ENCODE measurements at places on chromosomes 5 and 9.

DNA sequence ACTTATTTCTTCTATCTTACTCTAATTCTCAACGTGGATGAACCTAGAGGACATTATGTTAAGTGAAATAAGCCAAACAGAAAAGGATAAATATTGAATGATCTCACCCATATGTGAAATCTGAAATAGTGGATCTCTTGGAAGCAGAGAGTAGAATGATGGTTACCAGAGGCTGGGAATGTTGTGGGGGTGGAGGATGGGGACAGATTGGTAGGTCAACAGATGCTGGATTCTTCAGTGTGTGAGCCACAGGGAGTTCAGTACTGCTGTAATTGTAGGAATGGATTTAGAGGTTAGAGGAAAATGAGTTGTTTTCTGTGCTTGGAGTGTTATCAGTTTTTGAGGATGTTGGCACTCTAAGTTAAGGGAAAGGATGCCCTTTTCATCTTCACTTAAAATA lies 190.6 kb downstream of the FBXL7 start:
- DNase-seq: no peak

GRCh38 chr9:33289936-33290246 lies 425 bp upstream of the NFX1 start:
- no peak for DNase-seq

GRCh38 chr5:149304195-149305078 lies 32.8 kb downstream of the AFAP1L1 start:
- DNase-seq: no peak

DNA sequence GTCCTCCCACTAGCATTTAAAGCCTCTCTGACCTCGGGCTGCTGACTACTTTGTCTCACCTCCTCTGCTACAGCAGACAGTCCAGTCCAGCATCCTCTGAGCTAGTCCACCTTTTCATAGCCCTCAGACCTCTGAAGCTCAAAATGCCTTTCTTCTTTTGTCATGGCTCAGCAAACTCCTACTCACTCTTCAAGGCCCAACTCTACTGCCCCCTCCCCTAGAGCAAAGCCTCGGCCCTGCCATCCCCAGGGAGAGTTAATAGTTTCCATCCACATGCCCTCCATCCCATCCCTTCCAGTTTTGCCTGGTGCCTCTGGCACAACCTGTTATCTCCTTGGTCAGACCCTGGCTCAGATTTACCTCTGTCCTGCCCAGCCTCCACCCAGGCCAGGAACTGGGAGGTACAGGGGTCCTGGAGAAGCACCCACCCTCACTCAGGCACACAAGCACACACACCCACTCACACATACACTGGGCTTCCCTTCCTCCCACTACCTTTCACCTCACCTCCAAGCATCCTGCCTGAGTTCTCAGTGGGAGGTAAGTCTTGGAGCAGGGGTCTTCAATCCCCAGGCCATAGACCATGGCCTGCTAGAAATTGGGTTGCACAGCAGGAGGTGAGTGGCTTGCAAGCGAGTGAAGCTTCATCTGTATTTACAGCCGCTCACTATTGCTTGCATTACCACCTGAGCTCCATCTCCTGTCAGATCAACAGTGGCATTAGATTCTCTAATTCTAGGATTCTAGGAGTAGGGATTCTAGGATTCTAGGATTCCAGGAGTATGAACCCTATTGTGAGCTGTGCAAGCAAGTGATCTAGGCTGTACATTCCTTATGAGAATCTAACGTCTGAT lies 18.1 kb downstream of the PDLIM4 start:
- DNase-seq: no peak

DNA sequence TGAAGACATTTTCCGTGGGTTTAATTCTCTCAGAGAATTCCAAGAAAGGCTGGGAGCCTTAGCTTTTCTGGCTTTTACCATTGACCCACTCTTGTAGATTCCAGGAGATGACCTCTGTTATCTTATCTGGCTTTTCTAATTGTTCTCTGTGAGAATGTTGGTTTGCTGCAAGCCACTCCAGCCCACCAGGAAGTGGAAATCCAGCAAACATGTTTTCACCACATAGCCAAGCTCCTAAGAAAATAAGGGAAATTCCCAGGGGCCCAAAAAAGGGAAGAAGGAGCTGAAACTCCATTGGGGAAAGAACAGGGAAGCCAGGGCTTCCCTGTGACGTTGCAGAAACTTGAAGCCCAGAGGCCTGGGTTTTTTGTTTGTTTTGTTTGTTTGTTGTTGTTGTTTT lies 19.7 kb downstream of the GPR107 start:
- DNase-seq: no peak

- no peak for DNase-seq
Measured at GRCh38 chr9:77488439-77489126, 159.5 kb downstream of the GNA14 start.

GRCh38 chr5:57311921-57312735 lies 138.3 kb downstream of the GPBP1 start:
- no peak for DNase-seq

DNA sequence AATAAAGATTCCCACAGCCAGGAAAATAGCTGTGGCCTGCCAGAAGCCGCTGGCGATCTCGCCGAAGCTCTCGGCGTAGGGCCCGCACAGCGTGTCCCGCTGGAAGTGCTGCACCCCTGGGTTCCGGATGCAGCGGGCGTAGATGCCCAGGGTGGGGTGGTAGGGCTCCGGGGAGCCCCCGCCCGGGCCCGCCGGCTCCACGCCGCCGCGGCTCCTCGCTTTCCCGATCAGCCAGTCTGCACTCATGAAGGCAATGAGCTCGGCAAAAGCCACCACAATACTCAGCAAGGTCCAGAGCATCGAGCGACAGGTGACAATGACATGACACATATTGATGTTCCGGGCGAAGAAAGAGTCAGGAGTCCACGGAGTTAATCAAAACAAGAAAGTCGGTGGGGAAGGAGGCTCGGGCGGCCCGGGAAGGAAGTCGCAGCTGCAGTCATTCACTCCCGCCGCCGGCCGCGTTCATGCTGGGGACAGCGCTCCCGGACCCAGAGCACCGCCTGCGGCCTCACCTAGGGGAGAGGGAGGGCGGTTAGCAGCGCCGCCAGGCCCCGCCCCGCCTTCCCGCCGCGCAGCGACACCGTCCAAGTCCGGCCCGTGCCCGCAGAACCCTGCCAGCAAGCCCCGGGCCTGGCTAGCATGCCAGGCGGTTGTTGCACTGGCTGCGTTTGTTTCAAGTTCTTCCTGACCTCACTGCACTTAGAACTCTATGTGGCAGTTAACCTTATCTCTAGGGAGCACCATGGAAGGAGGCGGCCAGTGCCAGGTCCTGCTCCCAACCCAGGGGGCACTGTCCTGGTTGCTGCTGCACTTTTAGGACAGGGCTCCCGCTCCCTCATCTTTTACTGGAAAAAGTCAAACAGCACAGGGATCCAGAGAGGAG lies 138.4 kb downstream of the LHFPL2 start:
- DNase-seq: peak; percentile 2

DNA sequence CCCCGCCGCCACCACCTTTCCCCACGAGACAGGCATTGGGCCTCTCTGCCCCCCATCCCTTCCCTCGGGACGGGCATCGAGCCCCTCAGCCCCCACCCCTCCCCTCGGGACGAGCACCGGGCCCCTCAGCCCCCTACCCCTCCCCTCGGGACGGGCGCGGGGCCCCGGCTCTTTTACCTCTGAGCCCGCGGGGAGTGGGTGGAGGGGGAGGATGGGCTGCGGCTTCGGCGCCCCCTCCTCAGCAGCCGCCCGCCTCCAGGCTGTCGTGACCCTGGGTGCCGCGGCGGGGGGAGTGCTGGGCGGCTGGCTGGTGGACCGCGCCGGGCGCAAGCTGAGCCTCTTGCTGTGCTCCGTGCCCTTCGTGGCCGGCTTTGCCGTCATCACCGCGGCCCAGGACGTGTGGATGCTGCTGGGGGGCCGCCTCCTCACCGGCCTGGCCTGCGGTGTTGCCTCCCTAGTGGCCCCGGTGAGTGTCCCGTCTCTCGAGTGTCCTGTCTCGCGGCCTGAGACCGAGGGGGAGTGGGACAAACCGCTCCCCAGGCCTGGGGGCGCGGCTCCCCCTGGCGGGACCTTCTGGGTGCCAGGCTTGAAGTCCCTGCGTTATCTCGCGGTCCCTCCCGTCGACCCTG lies 791 bp downstream of the SLC2A8 start:
- DNase-seq: no peak

- no peak for DNase-seq
Measured at GRCh38 chr5:91171322-91171721, 211.8 kb downstream of the ARRDC3 start.

GRCh38 chr9:72353455-72354116 lies 11.4 kb downstream of the ZFAND5 start:
- DNase-seq: no peak

DNA sequence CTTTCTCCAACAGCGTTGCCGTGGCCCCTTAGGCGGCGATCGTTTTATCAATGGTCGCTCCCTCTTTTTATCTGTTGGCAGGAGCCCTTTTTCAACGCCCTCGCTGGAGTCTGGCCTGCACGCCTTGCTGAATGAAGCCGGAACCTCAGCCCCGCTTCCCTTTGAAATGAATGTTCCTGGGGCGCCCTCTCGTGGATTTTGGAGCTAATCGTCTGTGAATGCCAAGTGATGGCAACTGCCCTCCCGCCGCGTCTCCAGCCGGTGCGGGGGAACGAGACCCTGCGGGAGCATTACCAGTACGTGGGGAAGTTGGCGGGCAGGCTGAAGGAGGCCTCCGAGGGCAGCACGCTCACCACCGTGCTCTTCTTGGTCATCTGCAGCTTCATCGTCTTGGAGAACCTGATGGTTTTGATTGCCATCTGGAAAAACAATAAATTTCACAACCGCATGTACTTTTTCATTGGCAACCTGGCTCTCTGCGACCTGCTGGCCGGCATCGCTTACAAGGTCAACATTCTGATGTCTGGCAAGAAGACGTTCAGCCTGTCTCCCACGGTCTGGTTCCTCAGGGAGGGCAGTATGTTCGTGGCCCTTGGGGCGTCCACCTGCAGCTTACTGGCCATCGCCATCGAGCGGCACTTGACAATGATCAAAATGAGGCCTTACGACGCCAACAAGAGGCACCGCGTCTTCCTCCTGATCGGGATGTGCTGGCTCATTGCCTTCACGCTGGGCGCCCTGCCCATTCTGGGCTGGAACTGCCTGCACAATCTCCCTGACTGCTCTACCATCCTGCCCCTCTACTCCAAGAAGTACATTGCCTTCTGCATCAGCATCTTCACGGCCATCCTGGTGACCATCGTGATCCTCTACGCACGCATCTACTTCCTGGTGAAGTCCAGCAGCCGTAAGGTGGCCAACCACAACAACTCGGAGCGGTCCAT lies 10.0 kb downstream of the S1PR3 start:
- DNase-seq: peak; percentile 77

DNA sequence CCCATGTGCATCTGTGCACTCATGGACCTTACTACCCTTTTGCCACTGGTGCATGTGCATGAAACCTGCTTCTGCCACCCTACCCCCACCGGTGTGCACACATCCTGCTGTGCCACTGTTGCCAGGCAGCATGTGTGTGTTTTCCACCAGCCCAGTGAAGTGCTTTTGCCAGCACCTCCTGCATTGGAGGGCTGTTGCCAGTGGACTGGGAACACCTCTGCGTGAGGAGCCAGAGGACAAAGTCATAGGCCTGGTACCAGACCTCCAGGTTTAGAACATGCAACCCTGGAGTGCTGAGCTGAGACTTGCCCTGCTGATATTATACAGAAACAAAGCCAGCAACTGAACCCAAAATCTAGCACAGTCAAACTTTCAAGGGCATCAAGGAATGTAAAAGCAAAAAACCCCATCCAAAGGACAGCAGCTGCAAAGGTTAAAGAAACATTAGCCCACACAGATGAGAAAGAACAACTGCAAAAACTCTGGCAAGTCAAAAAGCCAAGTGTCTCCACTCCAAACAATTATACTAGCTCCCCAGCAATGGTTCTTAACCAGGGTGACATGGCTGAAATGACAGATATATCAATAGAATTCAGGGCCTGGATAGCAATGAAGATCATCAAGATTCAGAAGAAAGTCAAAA lies 70.6 kb upstream of the PTPN3 start:
- DNase-seq: no peak

DNA sequence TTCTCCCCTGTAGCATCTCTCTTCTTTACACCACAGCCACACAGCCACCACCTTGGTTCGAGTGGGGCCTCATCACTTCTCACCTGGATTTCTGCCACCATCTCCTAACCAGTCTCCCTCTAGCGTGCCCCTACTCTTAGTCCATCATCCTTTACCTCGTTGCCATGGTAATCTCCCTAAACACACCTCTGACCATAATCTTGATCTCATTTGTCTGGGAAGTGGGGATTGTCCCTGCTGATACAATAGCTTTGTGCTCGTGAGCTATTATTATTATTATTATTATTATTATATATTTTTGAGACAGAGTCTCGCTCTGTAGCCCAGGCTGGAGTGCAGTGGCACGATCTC lies 76.5 kb upstream of the HSPA9 start:
- DNase-seq: no peak

DNA sequence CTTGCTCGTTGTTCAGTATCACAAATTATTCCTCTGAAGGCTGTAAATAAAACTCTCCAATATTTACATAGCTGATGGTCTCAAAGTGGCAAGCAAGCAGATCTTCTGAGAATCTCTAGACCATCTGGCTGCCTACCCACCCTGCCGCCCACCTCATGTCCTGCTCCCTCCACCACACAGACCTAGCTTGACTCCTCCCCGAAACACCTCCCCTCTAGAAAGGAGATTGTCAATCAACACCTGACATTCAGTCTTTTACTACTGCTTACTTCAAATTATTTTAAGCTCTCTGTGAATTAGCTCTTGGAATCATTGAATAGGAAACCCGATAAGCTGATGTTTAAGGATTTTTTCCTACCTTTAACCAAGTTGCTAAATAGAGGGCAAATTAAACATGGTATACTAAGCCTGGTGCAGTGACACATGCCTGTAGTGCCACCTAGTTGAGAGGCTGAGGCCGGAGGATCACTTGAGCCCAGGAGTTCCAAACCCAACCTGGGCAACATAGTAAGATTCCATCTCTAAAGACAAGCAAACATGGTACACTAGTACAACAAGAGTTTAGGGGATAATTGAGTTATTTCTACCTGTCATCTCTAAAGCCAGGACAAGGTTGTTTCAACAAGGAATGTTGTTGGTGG lies 10.9 kb upstream of the SOWAHA start:
- no peak for DNase-seq

GRCh38 chr5:150738862-150739261 lies 20.0 kb downstream of the DCTN4 start:
- no peak for DNase-seq

- DNase-seq: no peak
Measured at GRCh38 chr5:5181650-5182324, 41.7 kb downstream of the ADAMTS16 start.

DNA sequence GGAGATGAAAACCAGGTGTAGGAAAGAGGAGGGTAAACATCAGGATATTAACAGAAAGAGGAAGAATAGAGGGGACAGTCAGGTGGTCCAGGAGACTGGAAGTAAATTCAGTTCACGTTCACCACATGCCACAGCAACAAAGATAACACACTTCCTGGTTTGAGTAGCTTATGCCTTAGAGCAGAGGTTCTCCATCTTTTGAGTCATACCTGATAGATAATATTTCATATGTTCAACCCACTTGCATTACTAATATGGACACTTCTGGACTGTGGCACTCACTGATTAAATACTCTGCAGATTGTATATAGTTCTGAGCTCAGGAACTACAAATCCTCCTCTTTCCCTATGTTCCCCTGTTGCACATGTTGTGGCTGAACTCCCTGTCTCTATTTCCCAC lies 179.9 kb upstream of the NR3C1 start:
- DNase-seq: no peak

GRCh38 chr5:2864515-2865105 lies 113.1 kb upstream of the IRX2 start:
- DNase-seq: no peak

Measured in stimulated activated CD4-positive, alpha-beta T cell treated with anti-CD3 and anti-CD28 coated beads, Interleukin-1b, Interleukin-23, amount 100 ng/mL, for 4 hours (primary cell).